Neuronal stem cell (in vitro differentiated cells): ENCODE measurements at places on chromosomes 3 and 15.

GRCh38 chr3:79005084-79005483 is 762.7 kb downstream of the ROBO1 start:
- no peak for DNase-seq

DNA sequence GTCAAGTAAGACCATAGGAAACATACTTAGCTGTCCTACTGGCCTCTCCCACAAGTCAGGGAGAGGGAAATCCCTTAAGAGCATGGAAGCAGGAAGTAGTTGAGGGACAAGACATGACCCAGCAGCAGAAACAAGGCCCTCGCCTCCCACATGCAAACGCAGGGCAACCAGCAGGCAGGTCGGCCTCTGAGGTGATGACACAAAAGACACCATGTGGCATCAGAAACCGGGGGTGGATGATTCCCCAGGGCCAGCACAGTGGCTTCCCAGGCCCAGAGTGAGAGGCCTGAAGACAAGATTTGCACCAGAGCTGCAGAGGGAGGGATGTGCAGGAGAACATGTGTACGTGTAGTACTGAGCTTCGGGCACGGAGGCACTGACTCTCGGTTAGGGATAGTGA is 26.3 kb downstream of the PXYLP1 start:
- no peak for DNase-seq

- DNase-seq: peak; percentile 62
Observed at GRCh38 chr3:14598143-14598569, 53.4 kb upstream of the CCDC174 start.

- no peak for DNase-seq
Observed at GRCh38 chr3:130256821-130257340, 88.6 kb upstream of the COL6A5 start.

GRCh38 chr15:78540871-78541743 is 863 bp downstream of the PSMA4 start:
- DNase-seq: no peak

DNA sequence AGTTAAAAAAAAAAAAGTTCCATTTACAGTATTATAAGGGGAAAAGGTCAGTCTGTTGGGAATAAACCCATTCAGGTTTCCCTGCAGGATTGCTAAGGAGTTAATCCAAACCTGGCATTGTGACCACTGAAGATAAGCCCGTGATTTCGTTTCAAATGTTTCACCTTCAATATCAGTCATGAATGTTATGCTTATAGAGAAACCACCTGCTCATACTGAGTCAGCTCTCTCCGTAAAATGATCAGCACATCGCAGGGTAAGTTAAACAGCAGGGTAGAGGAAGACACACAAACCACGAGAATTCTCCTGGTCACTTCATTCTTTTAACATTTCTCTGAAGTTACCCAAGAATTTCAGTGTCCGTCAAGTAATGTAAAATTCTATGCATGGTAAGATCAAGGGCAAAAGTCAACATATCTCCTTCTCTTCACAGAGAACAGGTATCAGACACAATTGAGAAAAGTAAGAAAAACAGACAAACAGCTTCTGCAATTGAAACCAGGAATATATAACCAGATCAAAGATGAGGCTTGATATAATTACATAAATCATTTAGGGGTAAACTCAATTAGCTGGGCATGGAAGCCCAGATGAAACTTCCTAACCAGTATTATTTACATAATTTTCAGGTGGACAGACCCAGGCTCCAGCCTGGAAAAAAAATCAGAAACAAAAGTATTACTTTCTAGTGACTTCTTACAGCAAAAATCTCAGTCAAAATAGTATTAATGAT is 67.6 kb upstream of the ARHGEF3 start:
- DNase-seq: no peak

DNA sequence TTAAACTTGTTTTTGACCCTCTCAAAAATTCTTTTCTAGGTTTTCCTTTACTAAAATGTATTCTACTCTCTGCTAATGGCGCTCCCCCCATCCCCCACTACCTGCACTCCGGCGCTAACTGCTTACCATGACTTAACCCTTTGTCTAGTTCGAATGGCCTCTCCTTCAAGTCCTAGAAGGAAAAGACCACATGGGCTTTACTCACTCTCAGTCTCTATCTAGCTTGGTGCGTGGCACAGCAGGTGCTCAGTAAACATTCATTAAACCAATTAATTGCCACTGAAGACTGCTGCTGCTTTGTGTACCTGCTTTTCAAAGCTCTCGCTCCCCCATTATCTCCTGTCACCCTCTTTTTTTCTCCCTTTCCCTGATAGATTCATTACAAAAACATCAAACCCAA is 457.7 kb upstream of the THRB start:
- peak; percentile 43 for DNase-seq

DNA sequence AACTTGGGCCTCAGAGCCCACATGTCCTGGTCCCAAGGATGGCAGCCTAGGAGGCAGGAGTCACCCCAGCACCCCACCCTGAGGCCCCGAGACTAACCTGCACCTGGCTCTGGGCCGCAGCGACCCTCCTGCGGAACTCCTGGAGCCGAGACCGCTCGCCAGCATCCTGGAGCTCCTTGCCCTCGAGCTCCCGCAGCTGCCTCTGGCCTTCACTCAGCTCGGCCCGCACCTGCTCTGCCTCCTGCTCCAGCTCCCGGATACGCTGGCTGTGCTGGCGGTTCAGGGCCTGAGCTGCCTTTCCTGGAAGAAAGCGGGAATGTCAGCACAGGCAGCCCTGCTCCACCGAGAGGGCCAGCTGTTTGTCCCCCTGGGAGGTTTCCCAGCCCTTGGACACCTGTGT is 13.2 kb downstream of the KIF7 start:
- DNase-seq: no peak
